ENCODE measurements at places on chromosomes 4 and X. TPM values are rescaled to one million over a fixed set of nuclear protein-coding genes. Genes with fewer than 3 reads are reported as not detected.

Gene TRIM2
- total RNA-seq: 26.4 TPM

DNA sequence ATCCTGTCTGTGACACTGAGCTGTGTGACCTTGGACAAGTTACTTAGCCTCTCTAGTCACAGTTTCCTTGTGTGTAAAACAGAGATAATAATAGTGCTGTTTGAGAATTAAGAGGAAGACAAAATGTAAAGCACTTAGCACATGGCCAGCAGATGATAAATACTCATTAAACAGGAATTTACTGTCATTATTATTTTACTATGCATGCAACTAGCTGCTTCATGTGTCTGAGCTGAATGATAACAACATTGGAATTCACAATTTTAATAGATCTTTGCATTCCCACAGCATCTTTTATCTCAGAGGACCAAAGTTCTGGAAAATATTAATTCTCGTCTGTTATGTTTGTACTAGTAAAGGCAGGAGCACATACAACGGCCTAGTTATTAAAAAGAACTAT lies 79.2 kb upstream of the TET2 start:
- DNase-seq: no peak
- no peak overlapping the region for H3K4me3 ChIP-seq
- no peaks in the 10 kb centered on the region for H3K4me1 ChIP-seq

- H3K27me3 ChIP-seq: no peaks in the 10 kb centered on the region
- peaks cover 31% of the 10 kb centered on the region for H3K4me1 ChIP-seq
- H3K4me3 ChIP-seq: no peak overlapping the region
- DNase-seq: peak; percentile 90
- peak overlapping the region; percentile 34 for H3K27ac ChIP-seq
Measured at GRCh38 chrX:13101441-13102139, 57.2 kb upstream of the FAM9C start.

DNA sequence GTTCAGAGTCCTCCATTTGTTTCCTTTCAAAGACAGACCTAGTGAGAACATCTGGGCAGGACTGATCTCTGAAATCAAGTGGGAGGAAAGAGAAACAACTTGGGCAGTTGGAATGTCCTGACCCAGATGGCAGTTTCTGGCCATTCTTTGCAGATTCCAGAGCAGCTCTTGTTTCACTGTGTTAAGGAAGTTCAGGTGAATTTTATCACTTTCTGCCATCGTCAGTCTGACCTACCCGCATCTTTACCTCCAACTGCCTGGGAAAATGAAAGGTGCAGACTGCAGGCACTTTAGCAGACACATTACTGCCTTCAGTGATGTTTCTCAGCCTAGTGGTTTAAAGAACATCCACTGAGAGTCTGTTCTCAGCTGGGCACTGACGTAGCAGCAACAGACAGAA lies 216.2 kb downstream of the CEP135 start:
- H3K4me1 ChIP-seq: no peaks in the 10 kb centered on the region
- no peak overlapping the region for H3K4me3 ChIP-seq

DNA sequence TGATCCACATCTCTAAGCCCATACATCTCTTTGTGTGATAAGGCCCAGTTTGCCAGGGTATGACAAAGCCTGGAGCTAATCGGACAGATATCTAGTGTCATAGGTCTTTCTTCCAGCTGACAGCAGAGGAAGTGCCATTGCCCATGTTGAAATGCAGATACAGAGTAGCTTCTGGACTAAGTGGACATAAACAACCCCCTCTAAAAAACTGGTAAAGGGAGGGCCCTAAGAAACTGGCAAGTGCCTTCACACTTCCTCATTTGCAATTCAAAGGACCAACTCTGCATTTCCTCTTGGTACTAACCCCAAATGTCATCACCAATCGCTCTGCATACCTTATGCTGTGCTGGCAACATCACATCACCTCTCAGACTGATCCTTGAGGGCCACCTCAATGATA lies 20.8 kb downstream of the ARHGEF6 start:
- H3K27me3 ChIP-seq: no peaks in the 10 kb centered on the region
- DNase-seq: no peak
- H3K36me3 ChIP-seq: no peaks in the 10 kb centered on the region
- H3K27ac ChIP-seq: no peak overlapping the region

- H3K4me3 ChIP-seq: no peak overlapping the region
- H3K4me1 ChIP-seq: no peaks in the 10 kb centered on the region
- H3K27ac ChIP-seq: no peak overlapping the region
- H3K27me3 ChIP-seq: no peaks in the 10 kb centered on the region
- H3K36me3 ChIP-seq: no peaks in the 10 kb centered on the region
- no peak for DNase-seq
Measured at GRCh38 chrX:37834937-37835336, 12.4 kb downstream of the DYNLT3 start.

DNA sequence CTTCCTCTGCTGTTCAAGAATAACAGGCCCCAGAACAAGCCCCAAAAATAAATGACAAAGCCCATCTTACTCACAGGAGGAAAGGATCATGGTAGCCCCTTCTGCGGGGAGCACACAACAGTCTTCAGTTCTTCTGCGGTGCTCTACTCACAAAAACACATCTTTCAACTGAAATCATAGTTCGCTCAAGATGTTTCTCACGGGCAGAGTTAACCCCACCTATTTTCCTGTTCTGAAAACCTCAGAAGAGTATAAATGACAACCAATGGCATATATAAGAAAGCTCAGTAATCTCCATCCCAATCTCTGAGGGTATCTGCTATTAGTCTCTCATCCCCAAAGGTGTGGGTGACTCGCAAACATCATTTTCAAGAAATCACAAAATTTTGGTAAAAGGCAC lies at the start of gene TXK:
Gene TXK (minus strand): TSS at position 170 of the 400 bp plus-strand sequence. CDS start 80 bp downstream, at position 90.
- H3K4me1 ChIP-seq: 0 out of 2 replicates have a peak, but pooled peaks cover 7% of the 10 kb centered on the region
- no peak for DNase-seq
- no peak within 1 kb of the TSS for H3K4me3 ChIP-seq
- H3K36me3 ChIP-seq: no peaks in the 10 kb centered on the region
- no peak within 1 kb of the TSS for H3K27ac ChIP-seq

- no peaks in the 10 kb centered on the region for H3K36me3 ChIP-seq
- no peak overlapping the region for H3K4me3 ChIP-seq
- no peak for DNase-seq
- H3K4me1 ChIP-seq: no peaks in the 10 kb centered on the region
- H3K27ac ChIP-seq: no peak overlapping the region
- H3K27me3 ChIP-seq: no peaks in the 10 kb centered on the region
Measured at GRCh38 chr4:140863197-140863596, 107.0 kb upstream of the TBC1D9 start.

Gene CYTL1
- not detected for total RNA-seq

DNA sequence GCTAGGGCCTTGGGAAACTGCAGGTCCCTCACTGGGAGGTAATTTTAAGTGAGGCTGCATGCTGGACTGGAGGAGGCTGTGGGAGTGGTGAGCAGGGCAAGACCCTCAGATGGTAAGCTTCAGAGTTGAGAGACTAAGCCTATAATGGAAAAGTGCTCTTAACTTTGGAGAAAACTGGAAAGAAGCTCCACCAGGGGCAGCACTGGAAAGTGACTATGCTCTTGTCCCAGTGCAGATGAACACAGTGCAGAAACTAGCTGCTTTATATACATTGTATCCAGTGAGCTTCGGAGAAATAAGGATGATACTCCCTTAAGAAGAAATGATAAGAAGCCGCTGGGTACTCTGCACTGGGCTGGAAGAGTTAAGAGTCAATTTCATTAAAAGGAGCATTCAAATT lies 3.2 kb upstream of the MAGEB2 start:
- DNase-seq: no peak
- no peaks in the 10 kb centered on the region for H3K4me1 ChIP-seq
- no peaks in the 10 kb centered on the region for H3K27me3 ChIP-seq

Gene MXRA5
- total RNA-seq: 79.1 TPM

DNA sequence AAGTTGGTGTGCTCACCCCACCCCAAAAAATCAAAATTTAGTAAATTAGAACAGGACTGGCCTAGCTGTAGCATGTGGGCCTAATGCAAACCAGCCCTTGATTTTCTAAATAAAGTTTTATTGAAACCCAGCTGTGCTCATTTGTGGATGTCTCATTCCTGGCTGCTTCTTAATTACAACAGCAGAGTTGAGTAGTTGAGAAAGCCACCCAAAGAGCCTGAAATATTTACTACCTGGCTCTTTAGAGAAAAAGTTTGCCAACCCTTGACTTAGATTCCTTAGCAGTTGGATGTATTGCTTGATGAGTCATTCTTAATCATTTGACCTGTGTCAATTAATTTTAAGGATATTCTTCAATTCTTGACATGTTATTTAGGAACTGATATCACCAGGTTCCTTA lies 168.3 kb upstream of the PUDP start:
- H3K36me3 ChIP-seq: no peaks in the 10 kb centered on the region
- H3K27ac ChIP-seq: peak overlapping the region; percentile 66
- no peak overlapping the region for H3K4me3 ChIP-seq
- no peaks in the 10 kb centered on the region for H3K27me3 ChIP-seq
- H3K4me1 ChIP-seq: peaks cover 10% of the 10 kb centered on the region

Gene PRMT9
- total RNA-seq: 8.6 TPM

Gene SOX3
- not detected for total RNA-seq

GRCh38 chr4:48467891-48468290 lies 15.3 kb upstream of the SLC10A4 start:
- no peak for DNase-seq
- no peak overlapping the region for H3K27ac ChIP-seq
- H3K27me3 ChIP-seq: peaks cover 4% of the 10 kb centered on the region
- H3K4me1 ChIP-seq: 0 out of 2 replicates have a peak, but pooled peaks cover 7% of the 10 kb centered on the region
- no peak overlapping the region for H3K4me3 ChIP-seq
- no peaks in the 10 kb centered on the region for H3K36me3 ChIP-seq

GRCh38 chr4:37896206-37896860 lies 5.4 kb downstream of the TBC1D1 start:
- DNase-seq: no peak
- no peaks in the 10 kb centered on the region for H3K4me1 ChIP-seq
- peaks cover 52% of the 10 kb centered on the region for H3K27me3 ChIP-seq
- H3K36me3 ChIP-seq: no peaks in the 10 kb centered on the region

GRCh38 chr4:140710908-140711622 lies 45.1 kb downstream of the TBC1D9 start:
- no peaks in the 10 kb centered on the region for H3K4me1 ChIP-seq
- H3K36me3 ChIP-seq: no peaks in the 10 kb centered on the region
- H3K4me3 ChIP-seq: no peak overlapping the region
- no peaks in the 10 kb centered on the region for H3K27me3 ChIP-seq

- peaks cover 8% of the 10 kb centered on the region for H3K4me1 ChIP-seq
- H3K27me3 ChIP-seq: no peaks in the 10 kb centered on the region
- DNase-seq: no peak
- H3K27ac ChIP-seq: peak overlapping the region; percentile 86
Measured at GRCh38 chr4:17578482-17578891, 1.5 kb downstream of the LAP3 start.

Gene ARSD
- total RNA-seq: 11.7 TPM

DNA sequence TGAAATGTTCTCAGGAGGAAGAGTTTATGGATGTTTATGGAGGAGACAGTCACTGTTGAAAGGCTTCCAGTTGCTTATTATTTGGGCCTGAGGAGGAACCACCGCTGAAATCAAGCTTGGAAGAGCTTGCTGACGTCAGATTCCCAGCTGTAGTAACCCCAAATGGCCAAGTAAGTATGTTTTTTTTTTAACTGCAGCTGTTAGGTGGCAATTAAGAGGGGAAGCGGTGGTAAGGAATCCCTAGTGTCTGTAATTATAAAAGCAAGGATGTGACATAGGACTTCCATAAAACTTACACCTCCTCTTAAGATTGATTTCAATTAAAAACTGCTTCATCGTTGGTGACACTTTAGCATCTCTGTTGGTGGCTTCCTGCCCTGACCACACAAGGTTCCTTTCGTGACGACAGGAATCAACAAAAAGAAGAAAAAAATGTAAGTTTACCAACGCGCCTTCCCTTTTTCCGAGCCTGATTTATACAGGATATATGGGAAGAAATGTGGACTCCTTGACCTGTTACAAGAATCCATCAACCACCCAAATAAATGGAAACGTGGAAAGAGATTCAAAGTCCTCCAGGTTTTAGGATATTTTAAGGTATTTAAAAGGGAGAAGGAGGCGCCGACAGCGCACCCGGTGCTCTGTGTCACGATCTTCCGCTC lies 884 bp downstream of the RELL1 start:
- peak; percentile 80 for DNase-seq
- peaks cover 10% of the 10 kb centered on the region for H3K4me1 ChIP-seq
- peak overlapping the region; percentile 84 for H3K27ac ChIP-seq
- H3K27me3 ChIP-seq: no peaks in the 10 kb centered on the region
- peak overlapping the region; percentile 94 for H3K4me3 ChIP-seq

DNA sequence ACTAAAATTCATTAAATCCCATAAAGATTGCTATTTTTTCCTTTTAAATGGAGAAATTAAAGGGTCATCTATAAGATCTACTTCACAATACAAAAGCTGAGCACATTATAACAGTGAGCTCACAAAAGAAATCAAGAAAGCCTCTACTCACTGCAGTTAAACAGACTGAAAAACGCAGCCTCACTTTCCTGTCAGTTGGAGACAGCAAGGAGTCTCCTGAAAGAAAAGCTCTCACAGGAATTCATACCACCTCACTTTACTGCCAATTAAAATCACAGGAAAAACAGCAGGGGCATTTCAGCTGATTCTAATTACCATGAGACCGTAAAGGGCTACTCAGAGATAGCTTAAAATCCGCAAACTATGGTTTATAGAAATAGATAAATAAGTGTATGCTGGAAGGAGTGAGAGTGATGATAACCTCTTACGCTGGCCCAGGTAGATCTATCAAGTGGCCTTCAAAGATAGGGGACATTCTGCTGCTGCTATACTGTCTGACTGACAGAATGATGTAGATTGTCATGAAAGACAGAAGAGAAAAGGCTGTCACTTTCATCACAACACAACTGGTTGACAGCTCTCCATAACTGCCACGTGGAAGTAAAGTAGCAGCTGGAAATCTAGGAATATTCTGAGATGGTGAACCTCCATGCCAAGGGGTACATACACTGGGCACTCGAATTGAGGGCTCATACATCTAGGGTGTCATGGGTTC lies 1333.7 kb upstream of the DIAPH2 start:
- DNase-seq: no peak
- H3K4me3 ChIP-seq: no peak overlapping the region
- no peaks in the 10 kb centered on the region for H3K36me3 ChIP-seq
- no peaks in the 10 kb centered on the region for H3K4me1 ChIP-seq
- no peak overlapping the region for H3K27ac ChIP-seq

Gene RENBP
- total RNA-seq: not detected

DNA sequence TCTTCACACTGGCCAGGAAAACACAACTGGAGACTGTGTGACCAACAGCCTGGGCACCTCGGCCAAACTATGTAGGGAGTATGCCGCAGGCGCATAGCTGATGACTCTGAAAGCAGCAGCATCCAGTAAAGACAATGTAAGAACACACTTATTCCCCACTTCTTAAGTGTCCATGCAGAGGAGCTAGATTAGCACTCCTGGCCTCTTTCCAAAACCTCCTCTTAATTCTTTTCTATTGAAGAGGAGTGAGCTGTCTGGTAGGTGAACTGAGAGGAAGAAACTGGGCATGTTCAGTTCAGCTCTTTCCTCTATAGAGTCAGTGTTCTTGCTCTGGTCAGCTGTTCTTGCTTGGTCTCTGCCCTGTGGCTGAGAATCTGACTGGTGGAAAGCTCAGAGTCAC lies 21.1 kb downstream of the NMU start:
- H3K4me1 ChIP-seq: no peaks in the 10 kb centered on the region
- H3K27me3 ChIP-seq: no peaks in the 10 kb centered on the region
- no peak overlapping the region for H3K27ac ChIP-seq
- no peak for DNase-seq
- no peak overlapping the region for H3K4me3 ChIP-seq

Gene RBPJ
- 70.7 TPM for total RNA-seq

Gene RHOXF1
- not detected for total RNA-seq

Gene ARMCX5
- 13.9 TPM for total RNA-seq

Data from GM23248 (cell line).